GM23338 (cell line): ENCODE measurements at places on chromosomes 2 and 18.

DNA sequence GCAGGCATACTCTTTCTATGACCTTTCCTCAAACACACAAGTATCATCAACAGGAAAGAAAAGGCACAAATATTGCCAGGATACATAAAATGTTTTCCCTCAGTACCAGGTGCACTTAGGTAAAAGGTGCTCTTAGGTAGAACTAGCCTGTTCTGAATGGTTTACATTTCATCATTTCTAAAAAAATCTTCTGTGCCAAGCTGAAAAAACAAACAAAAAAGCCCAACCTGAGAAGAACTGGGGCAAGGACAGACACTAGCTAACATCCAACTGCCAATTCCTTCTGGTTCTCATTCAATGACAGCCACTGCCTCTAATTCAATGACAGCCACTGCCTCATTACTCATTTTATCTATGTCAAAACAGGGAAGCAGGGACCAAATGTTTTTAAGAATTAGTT is 68.5 kb downstream of the SPIRE1 start:
- DNase-seq, result no peak

GRCh38 chr2:83665894-83666293 is 793.2 kb downstream of the SUCLG1 start:
- no peak for DNase-seq

DNA sequence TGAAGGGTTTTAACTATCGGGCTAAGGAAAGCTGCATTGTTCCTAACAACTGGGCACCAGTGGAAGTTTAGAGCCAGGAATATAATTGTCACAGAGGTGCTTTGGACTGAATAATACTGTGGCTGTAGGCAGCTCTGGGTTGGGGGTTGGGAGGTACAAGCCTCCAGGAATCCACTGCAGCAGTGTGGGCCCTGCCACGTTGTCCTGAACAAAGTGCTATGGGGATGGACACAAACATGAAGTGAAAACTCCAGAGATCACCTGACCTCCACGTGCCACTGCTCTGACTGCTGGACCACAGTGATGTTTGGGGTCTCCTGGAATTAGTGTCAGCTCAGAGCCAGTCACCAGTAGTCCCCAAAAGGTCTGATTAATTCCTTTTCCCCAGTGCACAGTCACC is 110.9 kb downstream of the BCL2 start:
- no peak for DNase-seq

- DNase-seq, result peak; percentile 76
Measured at GRCh38 chr2:119659601-119660342, 19.2 kb upstream of the TMEM177 start.

DNA sequence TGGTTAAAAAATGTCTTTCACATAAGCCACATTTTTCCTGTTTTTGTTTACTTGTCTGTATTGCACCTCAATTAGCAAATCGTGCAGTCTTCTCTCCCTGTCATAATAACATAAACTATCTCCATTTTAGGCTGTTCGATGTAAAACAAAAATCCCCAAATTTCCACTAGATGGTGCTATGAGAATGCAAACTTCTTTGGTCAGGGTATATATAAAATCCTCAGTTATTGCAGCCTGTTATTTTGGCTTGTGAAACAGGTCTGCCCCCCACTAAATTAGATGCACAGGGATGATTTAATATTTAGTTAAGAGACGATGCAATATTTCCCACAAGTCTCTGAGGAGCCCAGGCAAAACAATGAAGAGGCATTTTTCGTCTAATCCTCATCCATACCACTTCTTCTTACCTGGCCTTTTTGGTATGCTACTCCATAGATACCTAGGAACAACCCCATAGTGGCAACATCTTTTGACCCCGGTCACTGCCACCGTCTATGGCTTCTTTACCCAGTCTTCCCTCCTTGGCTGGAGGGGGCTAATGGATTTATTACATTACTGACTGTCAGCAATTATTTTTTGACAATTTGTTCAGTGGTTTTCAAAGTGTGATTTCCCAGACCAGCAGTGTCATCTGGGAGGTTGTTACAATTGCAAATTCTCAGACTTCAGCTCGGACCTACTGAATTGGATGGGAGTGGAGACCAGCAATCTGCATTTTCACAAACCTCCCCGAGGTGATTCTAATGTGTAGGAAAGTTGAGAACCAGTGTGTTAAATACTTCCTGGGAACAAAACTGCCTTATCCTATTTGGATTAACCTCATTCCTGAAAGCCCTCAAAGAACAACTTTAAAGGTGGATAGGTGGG is 117.4 kb upstream of the CWC22 start:
- peak; percentile 70 for DNase-seq

DNA sequence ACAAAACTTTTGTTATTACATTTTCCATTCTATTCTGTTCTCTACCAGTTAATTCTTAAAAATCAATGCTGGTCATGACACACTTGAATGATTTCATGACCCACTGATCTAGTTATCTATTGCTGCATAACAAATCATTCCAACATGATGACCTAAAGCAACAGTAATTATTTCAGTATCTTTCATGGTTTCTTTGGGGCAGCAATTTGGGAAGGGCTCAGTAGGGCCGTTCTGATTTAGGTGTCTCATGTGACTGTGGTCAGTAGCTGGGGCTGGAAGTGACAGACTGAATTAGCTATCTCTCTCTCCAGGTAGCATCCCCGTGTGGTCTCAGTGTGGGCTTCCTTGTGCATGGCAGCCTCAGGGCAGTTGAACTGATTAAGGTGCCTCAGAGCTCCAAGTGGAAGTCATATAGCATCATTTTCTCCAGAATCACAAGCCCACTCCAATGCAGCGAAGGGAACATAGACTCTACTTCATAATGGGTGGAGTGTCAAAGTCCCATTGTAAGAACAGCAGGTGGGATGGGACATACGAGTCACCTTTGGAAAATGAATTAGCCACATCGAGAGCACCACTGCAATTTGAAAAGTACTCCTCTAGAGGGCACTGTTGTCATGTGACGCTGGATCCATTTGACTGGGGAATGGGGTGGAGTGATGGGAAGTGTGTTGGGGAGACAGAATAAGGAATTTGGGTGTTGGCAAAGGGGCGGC is 39.1 kb upstream of the FAM136A start:
- DNase-seq, result peak; percentile 88

DNA sequence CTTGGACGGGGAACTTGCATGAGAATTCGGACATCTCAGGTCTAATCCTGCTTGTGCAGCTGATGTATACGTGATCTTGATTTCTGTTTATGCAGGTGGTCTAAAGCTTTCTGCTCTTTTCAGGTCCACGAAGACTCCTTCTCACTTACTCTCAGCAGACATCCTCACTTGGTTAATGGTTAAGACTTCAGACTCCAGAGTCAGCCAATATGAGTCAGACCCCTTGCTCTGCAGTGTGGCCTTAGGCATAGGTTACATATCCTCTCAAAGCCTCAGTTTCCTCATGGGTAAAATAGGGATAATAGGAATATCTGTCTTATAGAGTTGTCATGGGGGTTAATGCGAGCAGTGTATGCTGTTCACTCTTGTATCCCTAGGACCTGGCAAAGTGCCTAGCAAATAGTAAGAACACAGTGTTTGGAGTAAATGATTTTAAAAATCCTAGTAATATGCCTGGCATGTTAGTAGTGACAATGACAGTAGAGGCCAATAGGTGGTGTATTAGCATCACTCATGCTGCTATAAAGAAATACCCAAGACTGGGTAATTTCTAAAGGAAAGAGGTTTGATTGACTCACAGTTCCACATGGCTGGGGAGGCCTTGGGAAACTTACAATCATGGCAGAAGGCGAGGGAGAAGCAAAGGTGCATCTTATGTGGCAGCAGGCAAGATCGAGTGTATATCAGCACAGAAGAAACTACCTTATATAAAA is 42.3 kb downstream of the XRCC5 start:
- no peak for DNase-seq

- peak; percentile 2 for DNase-seq
Measured at GRCh38 chr2:75751824-75752468, 41.2 kb upstream of the GCFC2 start.

GRCh38 chr2:188813315-188813714 is 160.9 kb upstream of the COL3A1 start:
- no peak for DNase-seq

DNA sequence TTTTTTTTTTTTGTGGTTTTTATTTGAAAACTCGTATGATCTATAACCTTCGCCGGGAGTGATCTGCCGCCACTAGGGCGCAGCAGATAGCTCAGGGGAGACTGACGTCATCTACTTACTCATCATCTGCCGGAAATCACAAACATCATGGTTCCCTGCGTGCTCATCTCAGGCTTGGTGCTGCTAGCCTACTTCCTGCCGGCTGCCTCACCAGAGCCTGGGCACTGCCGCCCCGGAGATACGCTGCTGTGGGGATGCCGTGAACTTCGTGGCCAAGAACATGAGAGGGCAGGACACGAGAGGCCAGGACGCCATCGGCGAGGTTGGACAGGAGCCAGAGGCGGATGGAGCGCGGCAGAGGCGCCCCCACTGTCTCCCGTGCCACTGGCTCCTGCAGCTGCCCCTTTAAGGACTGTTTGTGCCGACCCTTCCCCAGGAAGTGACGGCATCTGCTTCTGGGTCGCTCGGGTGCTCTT is 68.8 kb downstream of the DOK6 start:
- DNase-seq, result peak; percentile 80

DNA sequence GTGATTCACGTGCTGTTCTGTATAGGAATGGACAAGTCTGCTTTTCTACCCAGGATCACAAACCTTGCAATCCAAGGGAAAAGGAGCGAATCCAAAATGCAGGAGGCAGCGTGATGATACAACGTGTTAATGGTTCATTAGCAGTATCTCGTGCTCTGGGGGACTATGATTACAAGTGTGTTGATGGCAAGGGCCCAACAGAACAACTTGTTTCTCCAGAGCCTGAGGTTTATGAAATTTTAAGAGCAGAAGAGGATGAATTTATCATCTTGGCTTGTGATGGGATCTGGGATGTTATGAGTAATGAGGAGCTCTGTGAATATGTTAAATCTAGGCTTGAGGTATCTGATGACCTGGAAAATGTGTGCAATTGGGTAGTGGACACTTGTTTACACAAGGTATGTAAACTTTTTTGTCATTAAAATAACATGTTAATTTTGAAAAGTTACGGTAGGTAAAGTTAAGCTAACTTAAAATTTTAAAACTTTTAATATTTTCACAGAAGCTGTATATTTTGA is 33.0 kb downstream of the PPM1B start:
- no peak for DNase-seq

- no peak for DNase-seq
Measured at GRCh38 chr18:11992096-11992790, 10.9 kb downstream of the IMPA2 start.

DNA sequence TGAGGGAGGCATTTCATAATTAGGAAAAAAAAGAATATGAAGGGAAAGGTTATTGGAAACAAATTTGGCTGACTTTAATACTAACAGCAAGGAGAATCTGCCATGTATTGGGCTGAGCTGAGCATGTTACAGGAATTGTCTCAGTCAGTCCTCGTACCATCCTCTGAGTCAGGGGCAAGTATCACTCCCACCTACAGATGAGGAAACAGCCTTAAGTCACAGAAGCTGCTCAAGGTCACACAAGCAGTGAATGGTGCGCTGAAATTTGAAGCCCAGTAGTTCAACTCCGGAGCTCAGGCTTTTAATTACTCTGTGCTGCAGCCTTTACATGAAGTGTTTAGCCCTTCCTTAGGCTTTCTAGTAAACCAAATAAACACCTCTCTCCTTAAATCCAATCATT is 17.3 kb downstream of the PROKR1 start:
- no peak for DNase-seq
